ENCODE measurements at places on chromosomes 6 and 20.

- no peak for DNase-seq
Observed at GRCh38 chr20:56676001-56676400, 46.9 kb downstream of the TFAP2C start.

DNA sequence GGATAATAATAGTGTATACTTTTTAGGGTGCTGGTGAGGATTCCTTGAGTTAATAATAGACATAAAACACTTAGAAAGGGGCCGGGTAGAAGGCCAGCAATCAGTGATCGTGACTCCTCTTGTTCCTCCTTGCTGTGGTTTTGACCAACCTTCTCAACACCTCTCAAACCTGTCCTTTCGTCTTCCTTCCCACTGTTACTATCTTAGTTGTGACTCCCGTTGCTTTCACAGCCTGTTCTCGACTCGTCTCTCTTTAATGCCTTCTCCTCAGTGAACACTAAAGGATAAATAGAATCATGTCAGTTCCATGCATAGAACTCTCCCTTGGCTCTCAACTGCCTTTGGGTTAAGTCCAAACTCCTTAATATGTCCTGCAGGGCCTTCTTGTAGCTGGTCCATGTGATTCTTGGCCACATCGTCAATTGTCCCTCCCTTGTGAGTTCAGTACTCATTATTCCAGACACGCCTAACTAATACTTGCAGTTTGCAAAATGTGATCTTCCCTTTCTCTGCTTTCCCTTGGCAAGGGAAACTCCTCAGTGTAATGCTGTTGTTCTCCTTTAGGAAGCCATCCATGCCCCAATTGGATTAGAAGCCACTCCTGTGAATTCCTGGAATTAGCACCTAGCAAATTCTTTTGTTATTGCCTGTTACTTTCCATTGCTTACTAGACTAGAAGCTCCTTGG lies 164.9 kb downstream of the UTRN start:
- no peak for DNase-seq

DNA sequence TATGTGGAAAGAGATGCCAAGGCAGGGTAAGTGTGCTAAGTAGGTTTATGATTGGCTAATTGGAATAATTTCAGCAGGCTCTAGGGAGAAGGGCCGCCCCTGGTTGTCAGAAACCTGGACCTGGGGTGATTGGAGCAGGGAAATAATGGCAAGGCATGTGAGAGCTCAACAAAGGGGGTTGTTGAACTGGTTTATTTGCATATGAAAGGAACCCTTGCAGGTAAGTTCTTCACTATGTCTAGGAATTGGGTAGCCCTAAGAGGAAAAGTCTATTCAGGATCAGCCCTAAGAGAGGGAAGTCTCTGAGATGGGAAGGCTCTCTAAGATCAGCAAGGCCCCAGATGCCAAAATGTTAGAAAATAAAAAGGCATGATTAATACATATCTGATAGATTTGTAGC lies 175.4 kb upstream of the PRND start:
- DNase-seq: no peak

DNA sequence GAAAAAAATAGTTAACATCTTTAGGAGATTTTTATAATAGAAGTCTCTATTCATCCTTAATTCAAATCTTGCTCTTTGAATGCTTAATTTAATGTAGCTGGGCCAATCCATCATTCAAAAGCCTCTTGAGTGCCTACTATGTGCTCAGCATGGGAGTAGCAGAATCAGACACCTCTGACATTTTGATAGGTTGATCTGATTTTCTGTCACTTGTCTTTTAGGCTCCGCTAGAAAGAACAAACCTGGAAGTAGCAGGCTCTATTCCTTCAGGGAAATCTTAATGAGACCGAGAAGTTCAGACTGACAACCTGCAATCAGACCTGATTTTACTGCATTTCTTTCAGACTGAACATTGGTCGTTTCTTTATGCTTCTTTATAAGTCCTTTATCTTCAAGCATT lies 588.6 kb upstream of the MANEA start:
- no peak for DNase-seq

DNA sequence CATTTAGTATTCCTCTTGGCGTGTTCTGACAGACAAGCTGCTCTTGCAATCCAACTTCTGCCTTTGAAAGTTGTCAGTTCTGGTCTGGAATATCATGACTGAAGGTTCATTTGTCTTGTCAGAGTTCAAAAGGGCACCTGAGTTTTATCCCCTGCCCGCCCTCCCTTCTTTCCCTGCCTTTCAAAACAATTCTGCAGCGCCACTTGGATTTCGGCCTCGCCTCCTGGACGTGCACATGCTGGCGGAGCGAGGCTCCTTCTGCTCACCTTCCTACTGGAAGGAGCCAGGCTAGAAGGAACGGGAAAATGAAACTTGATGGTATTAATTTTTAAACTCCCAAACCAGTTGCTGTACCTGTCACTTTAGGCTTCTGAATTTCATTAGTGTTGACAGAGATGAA lies 55.7 kb upstream of the HDGFL1 start:
- no peak for DNase-seq

- DNase-seq: no peak
Observed at GRCh38 chr20:14761903-14762302, 424.5 kb upstream of the FLRT3 start.

DNA sequence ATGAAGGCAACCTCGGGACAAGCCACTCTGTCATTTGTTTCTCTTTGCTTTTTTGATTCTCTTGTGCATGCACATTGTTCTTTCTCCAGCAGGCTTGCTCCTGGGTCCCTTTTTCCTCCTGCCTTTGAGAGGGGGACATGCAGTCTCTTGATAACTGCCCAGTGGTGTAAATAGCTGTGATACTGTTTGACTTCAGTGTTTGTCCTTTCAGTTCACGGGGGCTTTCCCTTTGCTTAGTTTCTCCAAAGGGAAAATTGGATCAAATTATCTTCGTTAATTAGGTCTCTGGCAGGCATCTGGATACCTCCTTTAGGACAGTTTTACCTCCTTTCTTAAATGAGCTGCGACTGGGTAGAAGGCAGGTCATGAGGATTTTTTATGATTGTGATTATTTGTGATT lies 41.5 kb downstream of the RALGAPB start:
- no peak for DNase-seq

GRCh38 chr6:88616380-88616779 lies 347.0 kb downstream of the RNGTT start:
- no peak for DNase-seq
